Activated naive CD4-positive, alpha-beta T cell treated with Interleukin-2 at 50 U/mL for 16 hours (primary cell): ENCODE measurements at places on chromosomes 2 and 18.

DNA sequence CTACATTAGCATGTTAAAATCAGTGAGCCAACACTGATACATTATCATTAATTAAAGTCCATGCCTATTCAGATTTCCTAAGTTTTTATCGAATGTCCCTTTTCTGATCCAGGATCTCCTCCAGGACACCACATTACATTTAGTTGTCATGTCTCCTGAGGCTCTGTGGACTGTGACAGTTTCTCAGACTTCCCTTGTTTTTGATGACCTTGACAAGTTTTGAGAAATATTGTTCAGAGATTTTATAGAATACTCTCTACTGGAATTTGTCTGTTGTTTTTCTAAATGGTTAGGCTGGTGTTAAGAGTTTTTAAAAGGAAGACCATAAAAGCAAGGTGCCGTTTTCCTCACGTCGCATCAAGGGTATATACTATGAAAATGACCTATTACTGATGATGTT, 16.3 kb upstream of the MAPRE3 start:
- DNase-seq = no peak

DNA sequence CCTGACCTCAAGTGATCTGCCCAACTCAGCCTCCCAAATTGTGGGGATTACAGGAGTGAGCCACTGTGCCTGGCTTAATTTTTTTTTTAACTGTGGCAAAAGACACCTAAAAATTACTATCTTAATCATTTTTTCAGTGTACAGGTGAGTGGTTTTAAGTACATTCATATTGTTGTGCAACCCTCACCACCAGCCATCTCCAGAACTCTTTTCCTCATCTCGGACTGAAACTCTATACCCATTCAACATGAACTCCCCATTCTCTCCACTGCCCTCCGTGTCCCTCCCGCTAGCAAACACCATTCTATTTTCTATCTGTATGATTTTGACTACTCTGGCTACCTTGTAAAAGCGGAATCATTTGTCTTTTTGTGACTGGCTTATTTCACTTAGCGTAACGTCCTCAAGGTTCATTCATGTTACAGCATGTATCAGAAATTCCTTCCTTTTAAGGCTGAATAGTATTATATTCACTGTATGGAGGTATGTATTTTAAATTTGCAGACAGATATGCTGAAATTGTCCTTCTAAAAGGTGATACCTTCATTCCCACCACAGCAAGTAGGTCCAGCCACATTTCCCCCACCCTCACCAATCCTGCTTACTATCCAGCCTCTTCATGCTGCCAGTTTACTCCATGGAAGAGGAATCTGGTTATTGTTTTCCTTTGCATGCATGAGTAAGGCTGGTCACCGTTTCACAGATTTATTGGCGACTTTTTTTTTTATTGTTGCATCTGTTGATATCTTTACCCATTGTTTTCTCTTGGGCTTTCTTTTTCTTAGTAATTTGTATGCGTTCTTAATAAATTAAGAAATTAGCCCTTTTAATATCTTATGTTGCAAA, 40.6 kb upstream of the ANXA4 start:
- DNase-seq = no peak

- no peak for DNase-seq
These were observed 282.2 kb upstream of the ATP5MC3 start for GRCh38 chr2:175463589-175464310.

- DNase-seq = no peak
These were observed 14.5 kb downstream of the ACOXL start for GRCh38 chr2:110746586-110747521.

DNA sequence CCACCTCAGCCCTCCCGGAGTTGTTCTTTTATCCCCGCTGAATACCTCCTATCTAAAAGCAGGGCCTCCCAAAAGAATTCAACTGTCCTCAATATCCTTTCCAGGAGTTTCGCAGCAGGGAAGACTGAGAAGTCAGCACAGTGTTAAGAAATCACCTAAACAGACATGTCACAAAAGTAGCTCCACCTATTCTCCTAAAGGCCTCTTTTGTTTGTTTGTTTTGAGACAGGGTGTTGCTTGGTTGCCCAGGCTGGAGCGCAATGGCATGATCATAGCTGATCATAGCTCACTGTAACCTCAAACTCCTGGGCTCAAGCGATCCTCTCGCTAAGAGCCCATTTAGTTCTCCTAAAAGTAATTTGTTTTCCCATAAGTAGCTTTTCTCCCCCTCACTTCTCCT, 53.8 kb downstream of the TEX44 start:
- DNase-seq = no peak

DNA sequence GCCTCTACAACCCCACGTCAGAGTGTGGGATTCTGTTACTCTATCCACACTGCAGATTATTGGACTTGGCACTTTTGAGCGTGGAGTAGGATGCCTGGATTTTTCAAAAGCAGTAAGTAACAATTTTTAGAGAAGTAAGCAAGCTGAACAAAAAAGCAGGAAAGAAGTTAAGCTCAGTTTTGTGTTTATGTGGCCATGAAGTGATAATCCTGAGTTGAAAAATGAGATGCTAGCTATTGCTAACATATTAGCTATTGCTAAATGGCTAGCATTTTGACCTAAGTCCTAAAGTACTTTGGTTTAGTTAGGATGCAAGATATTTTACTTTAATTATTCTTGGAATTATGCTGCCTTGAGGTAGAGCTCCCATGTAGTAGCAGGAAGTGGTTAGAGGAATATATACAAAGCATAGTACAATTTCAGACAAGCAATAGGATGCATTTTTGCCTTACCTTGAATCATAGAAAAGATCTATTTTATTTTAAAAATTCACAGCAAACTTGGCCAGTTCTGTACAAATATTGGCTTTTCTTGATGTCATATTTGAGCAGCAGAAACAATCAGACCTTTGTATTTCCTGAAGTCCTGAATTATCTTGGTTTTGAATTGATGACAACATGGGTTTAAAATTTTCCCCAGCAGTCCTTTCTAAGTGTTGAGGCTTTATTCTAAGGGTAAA, 74.6 kb downstream of the COX7A2L start:
- DNase-seq = no peak

- no peak for DNase-seq
These were observed 2.9 kb upstream of the INHBB start for GRCh38 chr2:120343100-120343432.

DNA sequence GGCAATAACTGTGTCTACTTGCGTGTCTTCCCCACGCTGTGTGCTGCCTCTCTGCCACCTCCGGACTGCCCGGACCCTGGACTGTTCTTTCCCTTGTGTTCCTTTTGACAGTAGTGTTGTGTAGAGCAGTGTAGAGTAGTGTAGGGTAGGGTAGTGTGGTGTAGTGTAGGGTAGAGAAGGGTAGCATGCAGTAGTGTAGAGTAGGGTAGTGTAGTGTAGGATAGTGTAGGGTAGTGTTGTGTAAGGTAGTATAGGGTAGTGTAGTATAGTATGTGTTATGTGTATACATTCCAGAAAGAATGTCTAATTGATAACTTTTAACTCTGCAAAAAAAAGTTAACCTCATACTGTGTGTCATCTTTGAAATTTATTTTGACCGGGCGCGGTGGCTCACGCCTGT, 49.7 kb upstream of the ZNF236 start:
- no peak for DNase-seq

- no peak for DNase-seq
These were observed 109.8 kb downstream of the SH3BP4 start for GRCh38 chr2:235061656-235062055.

- DNase-seq = no peak
These were observed 592 bp upstream of the MARS2 start for GRCh38 chr2:197704434-197705120.

- no peak for DNase-seq
These were observed 424.4 kb upstream of the ID2 start for GRCh38 chr2:8257502-8257901.
